ENCODE measurements at places on chromosomes 1 and 21.

DNA sequence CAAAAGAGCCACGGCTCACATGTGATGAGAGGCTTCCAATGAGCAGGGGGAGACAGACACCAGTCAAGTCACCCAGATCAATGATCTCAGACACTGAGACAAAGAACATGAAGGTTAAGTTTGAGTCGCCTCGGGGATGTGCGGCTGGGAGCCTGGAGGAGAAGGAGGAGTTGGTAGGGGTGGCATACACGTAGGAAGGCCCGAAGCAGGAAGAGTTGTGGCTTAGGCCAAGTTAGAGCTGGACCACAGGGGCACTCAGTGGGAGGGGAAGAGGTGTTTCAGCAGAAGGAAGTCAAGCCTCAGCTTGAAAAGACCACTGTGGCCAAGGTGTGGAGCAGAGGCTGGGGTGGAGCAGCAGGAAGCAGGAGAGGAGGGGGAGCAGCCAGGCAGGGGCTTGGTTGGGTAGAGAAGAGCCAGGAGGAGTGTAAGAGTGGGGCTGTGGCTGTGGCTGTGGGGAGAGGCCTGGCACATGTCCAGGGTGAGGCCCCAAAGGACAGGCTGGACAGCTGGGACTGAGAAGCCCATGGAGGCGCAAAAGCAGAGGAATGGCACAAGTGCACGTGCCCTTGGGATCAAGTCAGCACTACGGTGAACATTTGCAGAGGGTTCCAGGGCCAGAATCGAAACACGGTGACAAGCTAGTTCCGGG lies 27.6 kb downstream of the CTNNBIP1 start:
- DNase-seq, result no peak

DNA sequence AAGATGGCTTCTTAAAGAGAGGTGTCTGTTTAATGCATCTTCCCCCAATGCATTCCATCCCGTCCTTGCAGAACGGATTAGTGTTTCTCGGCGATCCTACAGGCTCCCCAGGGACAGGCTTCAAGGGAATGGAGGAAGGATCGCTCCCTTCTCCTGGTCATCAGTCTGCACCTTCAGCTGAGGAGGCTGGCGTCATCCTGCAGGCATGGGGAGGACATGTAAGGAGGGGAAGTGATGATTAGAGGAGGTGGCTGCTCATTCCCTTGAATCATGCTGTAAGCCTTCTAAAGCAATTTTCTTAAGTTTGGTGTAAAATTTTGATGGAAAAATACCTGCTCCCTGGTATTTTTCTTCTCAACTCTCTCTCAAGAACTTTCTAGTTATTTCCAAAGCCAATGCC lies 603.6 kb downstream of the NPHP4 start:
- DNase-seq, result no peak

GRCh38 chr1:58841455-58841854 lies 57.6 kb upstream of the JUN start:
- no peak for DNase-seq

GRCh38 chr1:178362747-178363146 lies 134.0 kb downstream of the CLEC20A start:
- DNase-seq, result no peak

- no peak for DNase-seq
These were observed 58.5 kb upstream of the SH3GLB1 start for GRCh38 chr1:86645851-86646250.

DNA sequence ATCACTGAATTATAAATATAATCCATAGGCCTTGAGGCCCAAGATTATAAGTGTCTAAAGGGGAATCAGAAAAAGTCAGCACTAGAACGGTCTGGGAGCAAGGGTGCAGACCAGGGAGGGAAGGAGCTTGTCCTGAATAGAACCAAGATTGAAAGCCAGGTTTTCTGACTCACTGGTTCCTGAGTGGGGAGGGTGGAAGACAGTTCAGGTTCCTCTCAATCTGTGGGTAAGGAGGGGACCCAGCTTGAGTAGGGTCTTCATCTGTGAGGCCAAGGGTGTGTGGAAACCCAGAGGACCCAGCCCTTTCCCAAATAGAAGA lies 842 bp downstream of the LENEP start:
- no peak for DNase-seq

DNA sequence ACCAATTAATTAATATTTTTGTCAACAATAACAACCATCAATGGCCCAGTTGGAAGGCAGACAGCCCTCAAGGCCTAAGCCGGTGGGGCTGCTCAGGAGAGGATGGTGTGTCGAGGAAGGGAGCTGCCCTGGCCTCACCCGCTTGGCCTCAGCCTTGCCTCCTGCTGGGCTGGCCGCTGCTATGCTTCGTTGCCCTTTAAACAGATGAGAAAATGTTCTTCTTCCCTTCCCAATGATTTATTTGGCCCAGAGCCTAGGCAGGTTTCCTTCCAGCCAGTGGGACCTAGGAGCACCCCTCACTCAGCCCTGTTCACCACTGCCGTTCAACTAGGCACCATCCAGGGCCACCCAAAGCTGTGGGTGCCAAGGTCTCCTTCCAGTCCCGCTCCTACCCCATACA lies 3.1 kb upstream of the ADGRB2 start:
- DNase-seq, result no peak

Measured in right hindlimb (tissue), 1 donor.